ENCODE measurements at places on chromosomes 6 and 20.
A peak's percentile ranks its signal among the peaks of the same experiment; 100 is the strongest.

- no peak for DNase-seq
Measured at GRCh38 chr6:131828951-131829350, 21.1 kb downstream of the ENPP1 start.

- DNase-seq = peak; percentile 82
Measured at GRCh38 chr20:11387189-11387754, 530.4 kb upstream of the BTBD3 start.

GRCh38 chr6:156347656-156348055, 429.5 kb upstream of the ARID1B start:
- DNase-seq = no peak

- DNase-seq = peak; percentile 23
Measured at GRCh38 chr6:81816380-81816779, 63.9 kb upstream of the TENT5A start.

GRCh38 chr6:113205553-113205952, 651.6 kb upstream of the MARCKS start:
- peak; percentile 60 for DNase-seq

DNA sequence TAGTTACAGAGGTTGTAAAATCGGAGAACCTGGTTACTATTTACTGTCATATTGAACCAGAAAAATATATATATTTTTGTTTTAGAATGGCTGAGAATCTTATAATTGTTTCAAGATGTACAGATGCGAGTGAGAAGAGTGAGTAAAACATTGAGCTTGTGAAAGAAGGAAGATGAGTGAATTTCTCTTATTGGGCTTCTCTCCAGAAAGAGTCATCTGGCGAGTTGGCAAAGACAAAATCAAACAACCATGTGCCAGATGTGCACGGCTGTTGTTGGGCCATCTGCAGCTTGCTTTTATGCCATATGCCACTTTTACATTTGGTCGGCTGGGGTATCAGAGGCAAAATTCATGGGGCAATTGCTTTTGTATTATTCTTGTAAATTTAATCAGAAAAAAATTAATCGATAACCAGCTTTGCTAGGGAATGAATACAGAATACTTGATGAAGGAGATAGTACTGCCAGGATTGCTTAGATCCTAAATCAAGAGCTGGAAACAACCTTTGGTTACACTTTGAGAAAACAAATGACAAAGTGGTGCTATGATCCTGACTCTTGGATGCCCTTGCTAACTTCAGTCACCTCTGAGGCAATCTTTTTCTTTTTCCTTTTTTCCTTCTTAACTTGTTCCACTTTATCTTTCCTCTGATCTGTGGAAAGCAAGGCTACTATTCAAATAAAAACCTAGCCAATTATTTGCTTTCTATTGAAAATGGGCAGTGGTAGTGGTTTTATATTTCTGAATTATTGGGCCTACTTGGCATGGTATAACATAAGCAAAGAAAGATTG, 97.1 kb upstream of the GRIK2 start:
- peak; percentile 58 for DNase-seq

DNA sequence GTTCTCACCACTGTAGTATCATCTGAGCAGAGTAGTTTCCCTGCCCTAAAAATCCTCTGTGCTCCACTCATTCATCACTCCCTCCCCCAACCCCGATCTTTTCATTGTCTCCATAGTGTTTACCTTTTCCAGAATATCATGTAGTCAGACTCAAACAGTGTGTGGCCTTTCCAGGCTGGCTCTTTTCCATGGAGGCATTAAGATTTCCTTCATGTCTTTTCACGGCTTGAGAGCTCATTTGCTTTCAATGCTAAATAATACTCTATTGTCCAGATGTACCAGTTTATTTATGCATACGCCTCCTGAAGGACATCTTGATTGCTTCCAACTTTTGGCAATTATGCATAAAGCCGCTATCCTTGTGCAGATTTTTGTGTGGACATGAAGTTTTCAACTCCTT, 235.8 kb downstream of the PHACTR1 start:
- no peak for DNase-seq

- DNase-seq = no peak
Measured at GRCh38 chr20:17613328-17614175, 43.7 kb downstream of the DSTN start.

DNA sequence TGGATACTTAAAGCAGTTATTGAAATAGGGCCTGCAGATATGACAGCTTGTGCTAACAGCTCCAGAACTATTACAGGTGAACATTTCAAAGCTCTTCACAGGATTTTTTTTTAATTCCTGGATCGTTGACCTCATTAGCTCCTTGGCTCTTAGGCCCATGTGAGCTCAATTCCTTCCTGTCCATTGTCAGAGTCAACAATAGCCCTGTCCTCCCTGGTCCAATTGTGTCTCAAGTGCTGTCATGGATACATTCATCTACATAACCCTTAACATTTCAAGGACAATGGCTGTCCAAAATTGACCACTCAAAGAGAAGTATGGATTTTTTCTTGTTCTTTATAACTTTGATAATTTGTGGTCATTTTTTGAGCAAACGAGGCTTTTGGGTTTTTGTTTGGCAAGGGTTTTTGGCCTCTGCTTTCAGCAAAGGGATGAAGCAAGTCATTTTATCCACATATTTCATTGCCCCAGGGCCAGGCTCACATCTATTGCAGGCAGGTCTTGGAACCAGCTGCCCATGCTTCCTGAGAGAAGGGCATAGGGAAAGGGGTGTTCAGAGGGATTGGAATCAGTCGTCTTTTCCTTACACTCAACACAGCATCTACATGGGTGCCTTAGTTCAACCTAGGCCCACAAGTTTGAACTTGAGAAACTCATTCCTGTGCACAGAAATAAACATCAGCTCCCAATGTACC, 282.1 kb downstream of the TPBG start:
- DNase-seq = no peak

DNA sequence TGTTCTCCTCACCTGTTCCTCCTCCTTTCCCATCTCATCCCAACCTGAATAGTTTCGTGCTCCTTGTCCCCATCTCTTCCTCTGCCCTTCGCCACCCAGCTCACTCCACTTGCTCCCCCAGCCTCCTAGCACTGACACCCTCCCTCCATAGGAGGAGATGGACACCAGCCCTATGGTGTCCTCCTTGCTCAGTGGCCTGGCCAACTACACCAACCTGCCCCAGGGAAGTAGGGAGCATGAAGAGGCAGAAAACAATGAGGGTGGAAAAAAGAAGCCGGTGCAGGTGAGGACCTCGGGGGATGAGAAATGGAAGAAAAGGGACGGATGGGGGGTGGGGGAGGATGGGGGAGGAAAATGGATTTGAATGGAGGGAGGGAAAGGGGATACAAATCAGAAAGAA, 6.2 kb downstream of the SLC12A5 start:
- no peak for DNase-seq

DNA sequence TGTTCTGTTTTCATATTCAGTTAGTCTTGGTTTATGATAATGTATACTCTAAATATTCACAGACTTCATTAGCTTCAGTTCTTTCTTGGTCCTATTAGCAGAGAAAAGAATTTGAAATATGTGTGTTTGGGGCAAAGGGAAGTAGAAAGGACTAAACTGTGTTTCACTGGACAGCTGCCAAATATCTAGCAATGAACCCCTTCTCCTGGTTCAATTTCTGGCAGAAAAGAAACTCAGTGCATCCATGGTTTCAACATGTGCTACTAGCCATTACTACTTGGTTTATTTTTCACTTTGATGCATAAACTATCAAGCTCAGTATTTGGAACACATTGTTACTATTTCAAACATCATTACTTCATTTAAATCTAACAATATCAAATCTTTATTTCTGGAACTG, 43.6 kb downstream of the FBXL4 start:
- peak; percentile 1 for DNase-seq

DNA sequence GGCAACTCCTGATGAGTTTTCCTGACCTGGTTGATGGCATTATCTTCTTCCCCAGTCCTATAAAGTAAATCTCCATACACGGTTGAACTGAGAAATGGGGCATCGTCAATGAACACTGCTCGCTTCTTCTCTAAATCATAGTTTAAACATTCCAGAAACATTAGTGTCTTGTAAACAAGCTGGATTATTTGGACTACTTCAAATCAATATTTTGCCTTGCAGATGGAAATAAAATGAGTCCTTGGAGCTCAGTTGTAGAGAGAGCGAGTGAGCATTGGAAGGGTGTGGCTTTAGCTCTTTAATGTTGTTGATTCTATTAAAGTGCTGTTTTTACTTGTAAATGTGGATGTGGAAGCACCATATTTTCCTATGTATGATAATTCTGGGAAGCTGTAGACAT, 18.4 kb downstream of the C6orf89 start:
- no peak for DNase-seq

DNA sequence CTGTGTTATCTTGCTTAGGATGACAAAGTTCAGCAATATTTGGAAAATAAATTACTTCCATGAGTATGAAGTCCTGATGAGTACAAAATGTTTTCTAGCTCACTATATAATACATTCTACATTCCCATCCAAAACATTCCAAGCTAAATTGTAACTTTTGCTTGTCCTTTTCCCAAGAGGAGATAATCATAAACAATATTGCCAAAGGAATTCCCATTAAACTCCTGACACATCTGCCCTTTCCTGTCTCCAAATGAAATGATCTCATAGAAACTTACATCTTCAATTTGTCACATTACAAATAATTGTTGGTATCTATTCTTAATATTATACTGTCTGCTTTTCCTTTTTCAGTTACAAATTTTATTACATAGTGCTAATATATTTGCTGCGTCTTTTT, 20.4 kb upstream of the SENP6 start:
- no peak for DNase-seq

- DNase-seq = no peak
Measured at GRCh38 chr20:2299301-2299700, 3.5 kb downstream of the TGM3 start.

DNA sequence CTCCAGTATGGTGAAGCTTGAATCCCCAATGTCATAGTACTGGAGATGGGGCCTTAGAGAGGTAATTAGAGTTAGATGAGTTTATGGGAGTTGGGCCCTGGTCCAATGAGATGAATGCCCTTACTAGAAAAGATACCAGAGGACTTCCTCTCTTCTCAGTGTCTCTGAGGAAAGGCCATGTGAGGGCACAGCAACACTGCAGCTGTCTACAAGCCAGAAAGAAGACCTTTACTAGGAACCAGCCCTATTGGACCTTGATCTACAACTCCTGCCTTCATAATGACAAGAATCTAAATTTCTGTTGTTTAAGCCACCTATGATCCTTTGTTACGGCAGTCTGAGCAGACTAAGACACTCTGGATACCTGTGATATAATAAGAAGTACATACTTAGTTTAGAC, 31.4 kb upstream of the AKAP7 start:
- no peak for DNase-seq

DNA sequence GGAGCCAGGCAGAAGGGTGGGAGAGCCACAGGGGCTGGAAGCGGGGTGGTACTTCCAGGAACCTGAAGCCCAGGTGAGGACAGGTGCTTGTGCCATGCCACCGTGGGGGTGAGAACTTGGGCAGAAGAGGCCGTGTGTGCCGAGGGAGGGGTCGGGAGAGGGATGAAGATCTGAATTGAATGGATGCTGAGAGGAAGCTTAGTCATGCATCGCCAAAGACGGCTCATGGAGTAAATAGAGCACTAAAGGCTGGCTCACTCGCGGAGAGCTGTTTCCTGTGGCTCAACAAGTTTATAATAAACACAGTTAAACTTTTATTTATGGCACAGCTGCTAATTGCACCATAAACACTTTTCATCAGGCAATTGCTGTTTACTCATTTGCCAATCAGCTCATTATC, 21.7 kb upstream of the MYT1 start:
- no peak for DNase-seq

- DNase-seq = no peak
Measured at GRCh38 chr6:51472745-51473487, 614.5 kb downstream of the PKHD1 start.

DNA sequence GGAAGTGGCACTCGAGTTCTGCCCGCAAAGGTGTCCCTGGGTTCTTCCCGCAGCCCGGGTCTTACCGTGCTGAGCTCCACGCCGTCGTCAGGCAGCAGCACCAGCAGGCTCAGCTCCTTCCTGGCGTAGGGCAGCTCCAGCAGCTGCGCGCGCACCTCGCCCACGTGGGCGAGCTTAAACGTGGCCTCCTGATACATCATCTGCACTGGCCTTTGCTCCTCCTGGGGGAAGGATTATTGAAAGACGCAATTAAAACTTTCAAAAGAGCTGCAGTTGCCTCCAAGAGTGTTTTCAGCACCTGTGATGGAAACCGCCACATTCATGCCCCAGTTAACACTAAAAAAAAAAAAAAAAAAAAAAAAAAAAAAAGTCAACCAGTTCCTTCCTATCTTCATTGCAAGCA, 11.3 kb downstream of the SERPINB9 start:
- DNase-seq = no peak

DNA sequence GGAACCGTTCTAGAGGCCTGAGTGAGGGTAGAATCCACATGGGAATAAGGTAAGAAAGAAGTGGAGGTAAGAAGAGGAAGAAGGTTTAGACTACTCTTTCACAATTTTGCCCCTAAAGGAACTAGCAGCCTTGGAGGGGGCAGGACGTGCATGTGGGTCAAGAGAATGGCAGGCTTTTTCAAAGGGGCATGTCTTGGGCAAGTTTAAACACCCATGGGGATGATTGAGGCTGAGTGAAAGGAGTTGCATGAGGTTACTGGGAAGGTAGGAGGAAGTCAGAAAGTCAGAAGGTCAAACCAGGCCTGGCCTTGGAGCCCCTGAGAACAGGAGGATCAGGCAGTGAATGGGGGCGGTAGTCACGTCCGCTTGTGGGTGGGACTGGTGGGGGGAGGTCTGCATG, 10.2 kb downstream of the ADA start:
- no peak for DNase-seq

- no peak for DNase-seq
Measured at GRCh38 chr6:38755874-38756273, 40.8 kb downstream of the DNAH8 start.

- DNase-seq = no peak
Measured at GRCh38 chr6:70175770-70176169, 127.1 kb downstream of the COL9A1 start.

DNA sequence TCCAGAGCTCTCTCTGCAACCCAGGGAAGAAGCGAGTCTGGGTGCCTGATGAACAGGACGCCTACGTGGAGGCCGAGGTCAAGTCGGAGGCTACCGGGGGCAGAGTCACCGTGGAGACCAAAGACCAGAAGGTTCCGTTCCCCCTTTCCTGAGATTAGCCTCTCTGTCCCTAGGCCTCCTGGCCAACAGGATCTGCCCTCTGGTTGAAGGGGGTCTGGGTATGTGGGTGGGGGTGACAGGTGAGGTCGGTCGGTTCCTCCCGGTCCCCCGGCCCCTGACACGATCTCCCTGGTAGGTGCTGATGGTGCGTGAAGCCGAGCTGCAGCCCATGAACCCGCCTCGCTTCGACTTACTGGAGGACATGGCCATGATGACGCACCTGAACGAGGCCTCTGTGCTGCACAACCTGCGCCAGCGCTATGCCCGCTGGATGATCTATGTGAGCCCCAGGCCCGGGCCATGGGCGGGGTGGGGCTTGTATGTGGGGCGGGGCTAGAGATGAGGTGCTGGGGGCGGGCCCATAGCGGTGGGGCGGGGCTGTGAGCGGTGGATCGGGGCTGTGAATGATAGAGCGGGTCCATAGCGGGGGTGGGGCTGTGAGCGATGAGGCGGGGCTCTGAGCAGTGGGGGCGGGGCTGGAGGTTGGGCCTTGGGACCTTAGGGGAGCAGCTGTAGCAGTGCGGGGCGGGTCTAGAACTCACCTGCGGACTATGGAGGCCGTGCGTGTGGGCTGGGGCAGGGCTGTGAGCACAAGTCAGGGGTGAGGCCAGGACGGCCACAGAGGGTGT, 23.9 kb downstream of the MYH7B start:
- no peak for DNase-seq
